ENCODE measurements at places on chromosomes 3 and 15.

DNA sequence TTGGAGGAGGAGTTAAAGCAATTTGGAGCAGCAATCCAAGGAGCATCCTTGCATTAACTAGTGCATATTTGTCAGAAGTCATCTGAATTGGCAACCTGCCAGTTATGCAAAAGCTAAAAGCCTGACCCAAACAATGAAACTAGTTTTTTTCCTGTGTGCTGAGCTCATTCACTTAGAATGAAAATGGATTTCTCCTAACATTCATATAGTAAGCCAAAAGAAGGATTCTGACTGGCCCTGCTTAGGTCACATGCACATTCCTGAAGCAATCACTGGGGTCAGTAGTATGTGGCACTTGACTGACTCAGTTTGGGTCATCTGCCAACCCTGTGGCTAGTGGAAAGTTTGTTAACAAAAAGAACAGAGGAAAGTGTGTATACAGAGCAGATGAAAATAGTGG lies 30.5 kb downstream of the OXSM start:
- DNase-seq: no peak

DNA sequence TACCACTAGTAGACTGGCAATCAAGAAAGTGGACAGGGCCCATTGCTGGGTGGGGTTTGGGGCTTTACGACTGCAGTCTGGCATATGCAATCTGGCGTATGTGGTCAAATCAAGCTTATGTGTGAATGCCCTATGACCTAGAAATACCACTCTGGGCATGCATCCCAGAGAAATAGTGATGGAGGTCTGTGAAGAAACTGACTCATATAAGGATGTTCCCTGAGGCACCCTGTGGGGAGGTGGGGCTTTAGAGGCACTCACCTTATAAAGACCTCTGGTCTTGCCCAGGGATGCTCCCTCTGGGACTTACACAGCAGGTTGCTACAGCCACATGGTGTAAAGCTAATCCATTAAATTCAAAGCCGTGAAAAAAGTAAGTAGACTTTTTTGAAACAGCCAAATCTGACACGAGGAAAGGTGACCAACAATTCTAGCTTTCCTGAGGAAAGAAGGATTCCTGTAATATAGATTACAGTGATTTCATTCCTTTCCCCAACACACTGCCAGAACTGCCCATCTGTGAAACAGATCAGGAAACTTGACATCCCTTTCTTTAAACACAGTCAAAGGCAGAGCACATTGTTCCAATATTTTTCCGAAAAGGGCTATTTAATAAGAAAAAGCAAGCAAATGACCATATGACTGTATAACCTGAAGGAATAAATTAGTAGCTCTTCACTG lies 13.6 kb downstream of the RARRES1 start:
- DNase-seq: no peak

DNA sequence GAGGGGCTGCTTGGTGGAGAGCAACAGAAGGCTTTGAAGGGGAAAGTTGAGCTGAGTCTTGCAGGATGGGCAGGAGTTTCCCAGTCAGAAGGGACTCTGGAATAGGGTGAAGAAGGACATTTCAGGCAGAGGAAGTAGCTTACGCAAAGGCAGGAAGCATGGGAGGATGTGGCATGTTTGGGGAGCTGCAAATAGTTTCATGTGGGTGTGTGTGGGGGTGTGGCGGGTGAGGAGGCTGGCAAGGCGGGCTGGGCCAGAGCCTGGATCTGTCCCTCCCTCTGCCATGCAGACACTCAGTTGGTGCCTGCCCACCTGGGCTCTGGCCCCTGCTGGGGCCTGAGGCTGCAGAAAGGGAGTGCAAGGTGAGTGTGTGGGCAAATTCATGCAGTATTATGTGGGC lies 10.4 kb downstream of the TEX264 start:
- DNase-seq: peak; percentile 37

DNA sequence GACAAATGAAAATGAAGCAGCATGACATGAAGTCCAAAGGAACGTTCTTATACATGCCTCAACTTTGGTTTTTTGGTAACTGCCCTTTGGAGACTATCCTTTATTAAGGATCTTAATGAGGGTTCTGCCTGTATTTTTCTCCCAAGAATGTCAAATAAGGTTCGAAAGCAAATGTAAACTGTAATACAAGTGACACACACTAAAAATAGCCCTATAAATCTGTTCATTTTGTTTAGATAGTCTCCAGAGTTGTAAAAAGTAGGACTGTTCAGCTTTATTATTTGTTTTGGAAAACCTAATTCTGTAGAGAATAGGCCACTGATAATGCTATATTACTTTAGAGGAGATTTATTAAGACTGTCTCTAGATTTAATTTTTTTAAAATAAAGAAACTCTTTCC lies 80.5 kb upstream of the CDIN1 start:
- no peak for DNase-seq

GRCh38 chr3:157652366-157652765 lies 149.2 kb upstream of the VEPH1 start:
- no peak for DNase-seq

- DNase-seq: no peak
Observed at GRCh38 chr3:175274474-175275218, 415.5 kb downstream of the NAALADL2 start.

GRCh38 chr15:100247228-100248225 lies 94.2 kb downstream of the ADAMTS17 start:
- no peak for DNase-seq

All from stimulated activated CD4-positive, alpha-beta T cell treated with anti-CD3 and anti-CD28 coated beads, Interleukin-1b, Interleukin-23, amount 100 ng/mL, for 4 hours (primary cell).